ENCODE measurements at places on chromosomes 5 and 9. TPM values are rescaled to one million over a fixed set of nuclear protein-coding genes. Genes with fewer than 3 reads are reported as not detected.

GRCh38 chr9:33506626-33507370 lies 17.3 kb upstream of the ANKRD18B start:
- DNase-seq = no peak

- no peak for DNase-seq
These were observed 697.5 kb downstream of the SEMA5A start for GRCh38 chr5:8848366-8848765.

DNA sequence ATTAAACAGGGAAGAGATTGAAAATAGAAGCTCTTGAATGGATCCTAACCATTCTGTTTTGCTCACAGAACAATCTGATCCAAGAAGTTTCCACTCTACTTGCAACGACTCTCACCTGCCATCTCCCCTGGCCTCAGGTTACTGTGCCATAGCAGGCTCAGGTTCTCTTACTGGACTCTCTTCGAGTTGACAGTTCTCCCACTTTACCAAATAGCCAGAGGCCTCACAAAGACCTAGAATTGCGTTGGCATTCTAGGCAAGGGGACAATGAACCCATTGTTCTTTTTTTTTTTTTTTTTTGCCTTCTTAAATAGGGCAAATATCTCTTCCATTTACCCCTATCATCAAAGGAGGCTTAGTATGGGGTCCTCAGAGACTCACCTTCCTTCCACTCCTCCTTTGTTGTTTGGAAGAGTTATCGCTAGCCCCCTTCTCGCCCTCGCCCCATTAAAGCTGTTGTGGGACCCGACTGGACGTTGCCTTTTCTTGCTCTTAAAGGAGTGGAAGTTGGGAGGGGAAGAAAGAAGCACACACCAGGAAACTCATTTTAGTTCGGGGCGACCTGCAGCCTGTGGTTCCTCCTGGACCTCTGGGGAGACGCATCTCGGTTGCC lies 688 bp upstream of the PLPPR1 start:
- DNase-seq = no peak

- no peak for DNase-seq
These were observed 474.5 kb downstream of the ZSWIM6 start for GRCh38 chr5:61806491-61807020.

GRCh38 chr5:121182788-121183490 lies 668.7 kb upstream of the FTMT start:
- no peak for DNase-seq

RHOBTB3 gene
- total RNA-seq = 75.6 TPM

ZNF883 gene
- 3.0 TPM for total RNA-seq

LOX gene
- 6.8 TPM for total RNA-seq

Measured in sigmoid colon (tissue), 7 donors.